NB4 (cell line): ENCODE measurements at places on chromosomes 12 and 14.

- no peak for DNase-seq
Observed at GRCh38 chr12:124111006-124111405, 138.0 kb downstream of the ZNF664 start.

GRCh38 chr14:99574099-99574880 lies 29.7 kb downstream of the CCDC85C start:
- DNase-seq, result no peak

DNA sequence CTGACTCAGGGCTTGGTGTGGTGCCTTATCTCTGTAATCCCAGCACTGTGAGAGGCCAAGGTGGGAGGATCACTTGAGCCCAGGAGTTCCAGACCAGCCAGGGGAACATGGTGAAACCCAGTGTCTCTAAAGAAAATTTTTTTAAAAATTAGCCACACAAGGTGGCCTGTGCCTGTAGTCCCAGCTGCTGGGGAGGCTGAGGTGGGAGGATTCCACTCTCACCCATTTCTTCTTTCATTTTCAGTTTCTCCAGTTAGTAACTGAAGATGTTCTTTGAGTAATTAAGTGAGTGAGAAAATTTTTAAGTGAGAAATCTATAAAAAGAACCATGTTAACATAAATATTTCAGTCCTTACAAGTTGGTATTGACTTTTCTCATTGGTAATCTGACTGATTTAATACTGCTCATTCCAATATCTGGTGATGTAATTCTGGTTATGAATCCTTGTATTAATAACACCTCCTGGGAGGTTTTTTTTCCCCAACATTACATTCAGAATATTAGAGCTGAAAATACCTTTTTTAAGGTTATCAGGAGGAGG lies 6.1 kb downstream of the METTL3 start:
- no peak for DNase-seq

DNA sequence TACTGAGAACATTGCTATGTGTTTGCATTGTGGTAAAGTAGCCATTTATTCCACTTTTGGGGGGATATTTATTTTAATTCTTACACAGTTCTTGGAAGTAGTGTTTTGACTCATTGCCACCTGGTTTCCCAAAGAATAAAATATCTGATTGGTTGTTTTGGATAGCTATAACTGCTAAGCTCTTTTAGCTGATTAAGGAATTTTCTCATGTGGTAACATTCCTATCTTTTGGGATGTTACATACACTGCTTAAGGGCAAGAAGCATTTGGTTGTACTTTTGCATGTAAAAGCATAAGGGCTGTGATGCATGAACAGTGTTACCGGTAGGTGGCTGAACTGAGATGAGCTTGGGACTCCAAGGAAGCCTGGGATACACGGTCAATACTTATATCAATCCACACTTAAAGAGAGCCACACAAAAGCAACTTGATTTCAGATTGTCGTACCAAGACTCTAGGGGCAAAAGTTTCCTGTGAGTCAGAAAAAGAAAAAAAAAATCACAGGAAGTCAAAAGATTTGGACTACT lies 71.4 kb upstream of the PRKD1 start:
- DNase-seq, result no peak

DNA sequence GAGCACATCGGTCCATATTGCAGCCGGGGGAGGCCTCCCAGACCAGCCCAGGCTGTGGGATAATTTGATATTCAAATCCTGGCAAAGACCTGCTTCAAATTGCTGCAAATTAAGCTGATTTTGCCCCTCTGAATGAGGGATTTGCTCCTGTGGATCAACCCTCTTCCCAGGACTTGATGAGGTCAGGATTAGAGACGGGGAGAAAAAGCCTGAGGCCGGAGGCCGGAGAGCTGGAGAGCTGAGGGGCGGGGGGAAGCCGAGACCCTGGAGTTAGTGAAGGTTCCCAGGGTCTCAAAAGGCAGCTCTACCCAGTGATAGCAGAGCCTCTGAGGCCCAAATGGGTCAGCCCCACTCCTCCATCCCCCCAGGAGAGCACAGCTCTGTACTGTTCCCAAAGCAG lies 17.5 kb upstream of the VSX2 start:
- no peak for DNase-seq

DNA sequence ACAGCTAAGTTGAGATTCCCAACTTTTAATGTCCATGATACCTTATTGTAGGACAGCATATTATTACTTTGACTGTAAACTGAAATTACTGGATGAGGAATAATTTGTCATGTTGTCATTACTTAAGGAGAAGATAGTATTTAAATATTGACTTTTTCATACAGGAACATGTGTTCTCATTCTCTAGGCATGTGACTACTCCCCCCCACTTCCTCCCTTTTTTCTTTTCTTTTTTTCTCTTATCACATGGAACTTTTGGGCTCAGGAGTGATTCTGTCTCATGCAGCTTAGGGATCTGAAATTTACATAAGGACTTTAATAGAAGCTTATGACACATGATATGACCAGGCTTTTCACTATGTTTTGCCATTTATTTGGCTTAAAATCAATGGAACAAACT lies 127.7 kb upstream of the SLCO1C1 start:
- no peak for DNase-seq

- no peak for DNase-seq
Observed at GRCh38 chr12:55732288-55732687, 3.5 kb upstream of the CD63 start.

DNA sequence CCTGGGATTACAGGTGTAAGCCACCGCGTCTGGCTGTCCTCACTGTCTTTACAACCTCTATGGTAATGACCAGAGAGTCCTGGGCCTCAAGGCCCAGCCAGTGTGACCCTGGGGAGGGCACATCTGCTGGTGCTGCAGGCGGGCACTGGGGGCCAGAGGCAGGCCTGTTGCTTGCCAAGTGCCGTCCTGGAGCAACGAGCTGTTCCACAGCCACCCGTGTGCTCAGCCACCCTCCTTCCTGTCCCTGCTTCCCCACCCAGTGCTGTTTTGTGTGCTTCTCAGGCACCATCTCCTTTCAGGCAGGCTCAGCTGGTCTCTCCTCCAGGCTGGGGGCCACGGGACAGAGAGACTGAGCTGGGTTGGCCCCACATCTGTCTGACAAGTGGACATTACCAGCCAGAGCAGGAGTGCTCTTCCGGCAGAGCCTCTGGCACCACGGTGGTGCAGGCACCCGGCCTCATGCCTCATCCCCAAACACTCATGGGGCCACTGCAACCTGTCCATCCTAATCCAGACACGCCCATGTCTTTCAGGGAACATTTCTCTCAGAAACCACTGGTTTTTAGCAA lies 9.0 kb downstream of the SLC25A47 start:
- DNase-seq, result no peak

DNA sequence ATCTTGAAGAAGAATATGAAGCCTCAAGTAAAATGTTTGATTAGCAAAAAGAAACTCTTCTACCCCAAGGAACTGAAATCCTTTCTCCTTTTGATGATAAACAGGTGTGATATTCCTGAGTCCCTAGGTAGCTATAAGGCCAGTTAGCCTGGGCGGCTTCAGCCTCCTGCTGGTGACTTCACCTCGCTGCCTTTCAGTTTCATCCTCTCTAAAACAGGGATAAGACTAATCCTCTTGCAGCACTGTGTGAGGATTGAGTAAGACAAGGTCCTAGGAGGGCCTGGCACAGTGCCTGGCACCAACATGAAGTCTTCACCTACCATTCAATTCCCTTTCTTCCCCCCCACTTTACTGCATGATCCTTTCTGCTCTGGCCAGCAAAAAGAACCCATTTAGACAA lies 42.1 kb downstream of the CIT start:
- DNase-seq, result no peak
